Fibroblast of skin of abdomen (primary cell): ENCODE measurements at places on chromosomes 5 and 9.

GRCh38 chr5:81896764-81897163, 75.1 kb upstream of the ATG10 start:
- DNase-seq, result no peak

- DNase-seq, result no peak
Measured at GRCh38 chr9:128937310-128938165, 9.9 kb downstream of the DOLK start.

- peak; percentile 61 for DNase-seq
Measured at GRCh38 chr5:159616952-159617351, 286.7 kb upstream of the IL12B start.

DNA sequence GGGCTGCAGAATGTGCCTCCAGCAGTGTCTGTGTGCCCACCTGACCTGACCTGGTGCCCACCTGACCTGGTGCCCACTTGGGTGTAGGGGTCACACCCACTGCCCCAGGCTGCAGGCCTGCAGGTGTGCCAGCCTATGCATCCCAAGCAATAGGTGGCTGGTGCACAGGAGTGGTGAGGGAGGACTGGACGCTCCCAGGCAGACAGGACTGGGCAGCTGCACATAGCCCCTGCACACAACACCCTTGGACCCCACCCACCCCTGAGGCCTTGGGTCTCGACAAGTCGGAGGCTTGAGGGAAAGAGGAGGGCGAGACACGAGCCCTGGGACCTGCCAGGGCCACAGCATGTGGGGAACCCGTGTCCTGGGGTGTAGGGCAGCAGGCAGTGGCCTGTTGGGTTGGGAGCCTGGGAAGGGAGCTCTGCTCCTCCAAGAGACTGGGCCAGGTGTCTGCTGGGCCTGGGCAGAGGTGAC, 10.8 kb upstream of the NRARP start:
- DNase-seq, result no peak

DNA sequence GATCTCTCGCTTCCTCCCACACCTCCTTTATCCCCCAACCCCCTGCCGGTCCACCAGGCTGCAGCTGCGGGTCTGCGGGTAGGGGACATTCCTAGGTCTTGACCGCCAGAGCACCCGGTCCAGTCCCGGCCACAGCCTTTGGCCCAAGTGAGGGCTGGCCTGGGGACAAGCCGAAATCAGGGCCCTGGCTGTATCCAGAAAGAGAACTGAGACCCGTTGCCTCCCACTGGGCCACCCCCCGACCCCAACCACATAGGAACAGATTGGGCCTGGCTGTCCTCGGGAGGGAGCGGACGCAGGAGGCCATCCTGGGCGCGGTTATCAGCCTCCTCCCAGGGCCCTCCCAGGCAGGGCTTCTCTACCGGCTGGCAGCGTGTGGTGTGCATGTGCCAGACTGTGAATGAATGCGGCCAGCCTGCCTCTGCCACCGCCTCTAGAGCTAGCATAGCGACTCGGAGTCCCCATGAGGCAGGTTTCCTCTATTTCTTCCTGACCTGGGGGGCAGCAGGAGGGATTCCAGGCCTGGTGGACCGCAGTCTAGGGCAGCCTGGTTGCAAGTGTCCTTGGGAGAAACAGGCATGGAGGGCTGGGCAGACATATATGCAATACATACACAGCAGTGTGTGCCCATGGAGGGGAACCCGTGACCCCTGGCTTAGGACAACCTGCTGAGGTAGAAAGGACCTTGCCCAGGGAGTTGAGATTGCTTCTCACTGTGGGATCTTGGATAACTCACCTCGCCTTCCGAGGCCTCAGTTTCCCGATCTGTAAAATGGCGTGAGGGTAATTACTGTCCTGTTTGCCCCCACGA, 1.2 kb downstream of the N4BP3 start:
- DNase-seq, result no peak

DNA sequence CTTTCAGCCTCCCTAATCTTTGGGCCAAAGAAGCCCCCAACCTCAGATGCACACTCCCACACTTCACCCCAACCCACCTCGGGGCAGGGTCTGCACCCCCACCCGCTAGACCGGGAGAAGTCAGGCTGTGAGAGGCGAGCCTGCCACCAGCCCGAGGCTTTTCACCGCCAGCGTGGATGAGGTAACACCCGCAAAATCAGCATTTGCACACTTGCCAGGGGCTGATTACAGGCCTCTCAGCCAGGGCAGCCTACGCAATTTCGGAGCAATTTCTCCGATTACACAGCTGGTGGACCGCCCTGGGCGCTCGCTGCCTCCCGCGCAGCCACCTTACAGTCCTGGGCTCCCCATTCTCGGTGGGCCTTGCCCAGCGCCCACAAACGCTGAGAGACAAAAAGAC, 68.5 kb downstream of the FOXD1 start:
- no peak for DNase-seq

- peak; percentile 17 for DNase-seq
Measured at GRCh38 chr5:60959156-60959555, 14.2 kb downstream of the NDUFAF2 start.

DNA sequence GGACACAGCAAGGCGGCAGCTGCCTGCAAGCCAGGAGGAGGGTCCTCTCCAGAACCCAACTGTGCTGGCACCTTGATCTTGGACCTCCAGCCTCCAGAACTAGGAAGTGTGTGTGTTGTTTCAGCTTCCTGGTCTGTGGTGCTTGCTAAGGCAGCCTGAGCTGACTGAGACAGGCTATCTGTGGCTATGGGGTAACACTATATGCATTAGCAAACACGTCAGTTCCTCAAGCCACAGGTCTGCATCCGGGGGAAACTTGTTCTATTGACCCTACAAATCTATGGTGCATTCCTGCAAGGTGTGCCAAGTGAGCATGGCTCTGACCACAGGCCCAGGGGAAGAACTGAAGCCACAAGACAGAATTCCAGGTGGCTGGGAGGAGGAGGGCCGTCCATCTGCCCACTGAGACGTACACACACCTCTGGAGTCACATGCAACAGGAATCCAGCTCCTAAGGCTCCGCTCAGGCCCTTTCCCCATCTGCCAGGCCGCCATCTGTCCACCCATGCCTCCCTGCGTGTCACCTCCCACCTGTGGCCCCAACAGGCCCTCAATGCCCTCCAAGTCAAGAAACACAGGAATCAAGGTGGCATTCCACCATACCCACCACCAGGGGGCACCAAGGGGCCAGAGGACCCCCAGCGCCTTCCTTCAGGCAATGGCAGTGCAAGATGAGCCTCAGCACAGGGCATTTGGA, 174.9 kb downstream of the ROR2 start:
- peak; percentile 57 for DNase-seq

DNA sequence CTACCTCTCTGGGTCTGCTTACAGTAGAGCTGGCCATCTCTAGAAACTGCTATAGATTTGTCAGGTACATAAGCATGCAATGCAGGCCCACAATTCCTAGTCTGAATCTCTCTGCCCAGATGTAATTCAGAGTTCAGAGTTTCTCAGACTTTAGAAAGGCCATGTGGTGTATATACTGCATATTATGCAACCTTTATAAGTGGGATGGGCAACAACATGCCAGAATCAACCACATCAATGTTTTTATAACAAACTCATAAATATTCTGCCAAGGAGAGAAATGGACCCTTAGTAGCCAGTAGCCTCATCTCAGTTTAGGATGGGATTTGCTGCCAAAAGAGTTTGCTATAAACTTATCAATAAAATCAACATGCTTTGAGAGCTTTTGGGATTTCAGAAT, 78.8 kb downstream of the SLC1A1 start:
- no peak for DNase-seq

GRCh38 chr9:135012166-135012565, 75.3 kb upstream of the OLFM1 start:
- DNase-seq, result no peak

DNA sequence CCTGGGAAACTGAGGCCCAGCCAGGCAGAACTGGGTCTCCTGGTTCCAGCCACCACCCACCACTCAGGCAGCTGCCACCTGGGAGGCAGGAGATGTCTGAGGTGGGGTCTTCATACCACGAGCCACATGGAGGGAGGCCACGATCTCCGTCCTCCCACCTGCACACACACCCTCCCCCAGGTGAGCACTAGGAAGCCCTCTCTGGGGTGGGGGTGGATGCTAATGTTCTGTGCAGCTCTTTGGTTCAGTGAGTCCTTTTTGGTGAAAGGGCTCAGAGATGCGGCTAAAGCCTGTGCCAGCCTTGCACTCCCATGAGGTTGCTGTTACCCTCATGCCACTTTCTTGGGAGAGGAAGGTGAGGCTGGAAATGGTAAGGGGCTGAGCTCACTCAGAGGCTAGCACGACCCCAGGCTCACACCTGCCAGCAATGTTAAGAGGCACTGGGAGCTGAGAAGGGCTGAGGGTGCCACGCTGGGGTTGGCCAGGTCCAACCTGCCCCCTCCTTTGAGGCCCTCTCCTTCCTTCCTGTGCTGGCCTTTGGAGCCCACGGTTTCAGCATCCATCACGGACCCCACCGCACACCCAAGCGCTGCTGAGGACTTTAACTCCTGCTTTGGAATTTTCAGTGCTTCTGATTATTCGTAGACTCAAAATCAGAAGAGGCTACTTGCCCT, 26.6 kb upstream of the OBP2B start:
- no peak for DNase-seq

GRCh38 chr5:155154973-155155372, 141.4 kb downstream of the KIF4B start:
- DNase-seq, result no peak

- no peak for DNase-seq
Measured at GRCh38 chr5:40960037-40960436, 50.7 kb downstream of the C7 start.

DNA sequence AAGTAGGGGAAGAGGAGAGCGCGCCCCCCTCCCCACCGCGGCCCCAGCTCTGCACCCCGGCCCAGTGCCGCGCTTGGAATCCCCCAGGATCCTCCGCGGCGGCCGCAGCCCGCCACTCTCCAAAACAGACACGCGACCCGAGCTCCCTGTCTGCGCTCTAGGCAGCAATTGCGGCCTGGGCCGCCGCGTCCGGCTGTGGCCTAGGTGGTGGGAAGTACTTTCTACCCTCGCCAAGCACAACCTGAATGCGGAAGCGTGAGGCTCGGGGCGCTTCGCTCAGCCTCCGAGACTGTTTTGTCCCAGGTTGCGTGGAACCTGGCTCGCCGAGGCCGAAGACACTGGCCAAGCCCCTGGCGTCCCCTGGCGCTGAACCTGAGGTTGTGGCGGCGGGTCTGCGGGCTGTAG, 3.3 kb upstream of the FOXB2 start:
- no peak for DNase-seq

DNA sequence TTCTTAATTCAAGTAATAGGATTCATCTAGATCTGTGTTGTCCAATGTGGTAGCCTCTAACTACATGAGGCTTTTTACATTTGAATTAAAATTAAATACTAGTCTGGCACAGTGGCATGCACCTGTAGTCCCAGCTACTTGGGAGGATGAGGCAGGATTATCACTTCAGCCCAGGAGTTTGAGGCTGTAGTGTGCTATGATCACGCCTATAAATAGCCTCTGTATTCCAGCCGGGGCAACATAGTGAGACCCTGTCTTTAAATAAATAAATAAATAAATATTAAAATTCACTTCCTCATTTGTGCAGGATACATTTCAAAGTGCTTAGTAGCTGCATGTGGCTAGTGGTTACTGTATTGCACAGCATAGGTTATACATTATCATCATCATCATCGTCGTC, 91.8 kb downstream of the UBE2R2 start:
- no peak for DNase-seq

DNA sequence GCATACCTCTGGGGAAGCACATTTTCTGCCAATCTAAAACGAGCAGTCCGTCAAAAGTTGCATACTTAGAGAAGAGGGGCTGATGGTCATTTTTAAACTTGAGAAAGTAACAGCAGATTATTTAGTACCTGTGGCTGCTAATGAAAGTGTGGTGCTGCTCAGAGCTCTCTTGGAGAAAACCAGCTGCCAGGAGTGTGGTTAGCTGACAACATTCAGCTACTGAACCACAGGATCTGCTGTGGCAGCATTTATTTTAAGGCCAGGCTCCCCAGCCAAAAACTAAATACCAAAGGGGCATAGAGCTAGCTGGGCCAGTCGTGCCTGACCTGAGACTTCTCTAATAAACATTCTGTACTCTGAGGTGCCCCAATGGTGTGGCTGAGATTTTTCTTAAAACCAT, 203.6 kb downstream of the EDIL3 start:
- peak; percentile 17 for DNase-seq

DNA sequence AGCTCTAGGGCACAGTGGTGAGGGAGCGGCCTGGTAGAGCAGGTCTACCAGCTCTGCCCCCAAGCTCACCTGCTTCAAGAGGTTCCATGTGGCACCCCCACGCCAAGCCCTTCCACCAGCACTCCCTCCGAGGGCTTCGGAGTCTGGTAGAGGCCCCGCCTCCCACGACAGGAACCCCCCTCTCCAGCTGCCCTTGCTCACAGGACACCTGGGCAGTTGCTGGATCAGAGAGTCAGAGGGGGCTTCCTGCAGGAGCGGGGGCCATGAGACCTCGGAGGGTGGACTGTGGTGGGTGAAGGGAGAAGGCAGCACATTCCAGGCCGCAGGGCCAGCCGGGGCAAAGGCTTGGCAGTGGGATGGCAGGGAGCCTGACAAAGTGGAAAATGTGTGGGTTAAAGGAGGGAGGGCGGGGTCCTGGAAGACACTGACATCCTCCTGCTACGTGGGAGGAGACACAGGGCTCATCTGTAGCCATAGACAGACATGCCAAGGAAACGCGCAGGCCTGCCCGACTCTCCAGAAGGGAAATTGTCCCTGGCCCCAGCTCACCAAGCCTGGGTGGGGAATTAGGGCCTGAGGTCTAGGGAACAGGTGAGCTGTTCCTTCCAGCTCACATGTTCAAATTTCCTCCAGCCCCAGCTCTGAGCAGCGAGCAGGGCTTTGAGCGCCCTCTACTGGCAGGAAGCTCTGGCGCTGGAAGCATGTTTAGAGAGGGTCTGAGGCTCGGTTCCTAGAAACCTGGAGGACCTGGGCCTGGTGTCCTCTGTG, 74.2 kb downstream of the NTNG2 start:
- DNase-seq, result peak; percentile 49

DNA sequence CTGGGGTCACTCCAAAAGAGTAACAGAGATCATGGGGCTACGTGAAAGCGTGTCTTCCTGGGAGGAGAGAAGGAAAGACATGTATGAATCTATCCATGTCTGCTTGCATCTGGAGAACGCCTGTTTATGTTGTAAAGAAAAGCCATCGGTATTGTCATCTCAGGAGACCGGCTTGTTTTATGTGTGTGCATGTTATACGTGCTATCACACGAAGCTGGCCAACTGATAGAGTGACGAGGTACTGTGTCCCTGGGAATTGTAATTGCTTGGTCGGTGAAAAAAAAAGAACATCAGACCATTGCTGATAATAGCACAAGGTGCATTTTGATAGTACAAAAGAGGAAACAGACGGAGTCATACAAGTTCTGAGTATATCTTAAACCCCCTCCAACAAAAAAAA, 370 bp upstream of the CDH6 start:
- DNase-seq, result no peak

- DNase-seq, result peak; percentile 85
Measured at GRCh38 chr9:81526587-81526986, 162.8 kb downstream of the TLE1 start.

DNA sequence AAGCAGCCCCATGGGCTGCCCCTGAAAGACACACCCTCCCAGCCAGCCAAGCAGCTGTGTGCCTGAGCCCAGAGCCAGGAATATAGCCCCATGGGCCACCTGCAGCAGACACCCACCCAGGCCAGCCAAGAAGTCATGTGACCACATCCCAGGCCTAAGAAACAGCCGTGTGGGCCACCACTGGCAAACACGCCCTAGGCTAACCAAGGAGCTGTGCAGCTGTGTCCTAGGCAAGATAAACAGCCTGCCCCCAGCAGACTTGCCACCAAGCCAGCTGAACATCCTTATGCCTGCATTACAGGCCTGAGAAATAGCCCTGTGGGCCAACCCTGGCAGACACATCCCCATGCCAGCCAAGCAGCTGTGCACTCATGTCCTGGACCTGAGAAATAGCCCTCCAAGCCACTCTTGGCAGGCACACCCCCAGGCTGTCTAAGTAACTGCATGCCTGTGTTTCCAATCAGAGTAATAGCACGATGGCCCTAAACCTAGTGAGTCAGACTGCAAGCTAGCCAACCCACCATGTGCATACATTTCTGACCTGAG, 143.0 kb downstream of the ADAMTS6 start:
- DNase-seq, result no peak
